ENCODE measurements at places on chromosomes 6 and 20.

GRCh38 chr6:15791448-15792181, 128.8 kb upstream of the DTNBP1 start:
- no peak for DNase-seq

DNA sequence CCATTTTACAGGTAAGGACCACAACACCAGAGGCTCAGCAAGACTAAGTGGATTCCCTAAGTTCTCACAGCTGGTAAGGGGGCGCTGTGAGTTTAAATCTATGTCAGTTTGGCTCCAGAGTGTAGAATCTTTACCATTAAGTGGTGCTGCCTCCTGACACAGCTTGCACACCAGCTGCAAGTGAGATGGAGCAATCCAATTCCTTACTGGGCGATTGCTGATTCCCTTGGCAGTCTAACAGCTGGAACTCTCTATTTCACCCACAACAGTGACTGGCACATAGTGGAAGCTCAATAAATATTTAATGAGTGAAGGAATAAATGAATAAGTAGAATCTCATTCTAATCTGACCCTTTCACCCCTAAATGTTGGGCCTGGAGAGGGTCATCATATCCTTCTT, 176.7 kb downstream of the CLIC5 start:
- no peak for DNase-seq

GRCh38 chr6:17530321-17530835, 69.7 kb upstream of the FAM8A1 start:
- no peak for DNase-seq

- no peak for DNase-seq
Observed at GRCh38 chr6:63263444-63263843, 52.2 kb downstream of the FKBP1C start.

GRCh38 chr20:53734006-53734688, 140.5 kb upstream of the ZNF217 start:
- no peak for DNase-seq

- DNase-seq: peak; percentile 18
Observed at GRCh38 chr6:27205375-27206278, 41.9 kb upstream of the PRSS16 start.

DNA sequence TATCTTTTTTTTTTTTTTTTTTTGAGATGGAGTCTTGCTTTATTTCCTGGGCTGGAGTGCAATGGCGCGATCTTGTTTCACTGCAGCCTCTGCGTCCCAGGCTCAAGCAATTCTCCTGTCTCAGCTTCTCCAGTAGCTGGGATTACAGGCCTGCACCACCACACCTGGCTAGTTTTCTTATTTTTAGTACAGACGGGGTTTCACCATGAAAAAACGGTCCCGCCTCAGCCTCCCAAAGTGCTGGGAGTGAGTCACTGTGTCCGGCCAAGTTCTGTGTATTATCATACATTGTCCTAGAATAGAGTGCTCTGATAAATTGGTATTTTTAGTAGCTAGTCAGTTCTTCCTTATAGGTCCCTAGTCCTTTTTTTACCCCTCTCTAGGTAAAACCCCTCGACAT, 2.8 kb downstream of the SNRPC start:
- DNase-seq: no peak

GRCh38 chr6:106529438-106529837, 99.9 kb downstream of the RTN4IP1 start:
- no peak for DNase-seq

- DNase-seq: no peak
Observed at GRCh38 chr20:52766645-52767435, 205.3 kb upstream of the TSHZ2 start.

- no peak for DNase-seq
Observed at GRCh38 chr6:157761926-157762325, 61.1 kb upstream of the SNX9 start.

DNA sequence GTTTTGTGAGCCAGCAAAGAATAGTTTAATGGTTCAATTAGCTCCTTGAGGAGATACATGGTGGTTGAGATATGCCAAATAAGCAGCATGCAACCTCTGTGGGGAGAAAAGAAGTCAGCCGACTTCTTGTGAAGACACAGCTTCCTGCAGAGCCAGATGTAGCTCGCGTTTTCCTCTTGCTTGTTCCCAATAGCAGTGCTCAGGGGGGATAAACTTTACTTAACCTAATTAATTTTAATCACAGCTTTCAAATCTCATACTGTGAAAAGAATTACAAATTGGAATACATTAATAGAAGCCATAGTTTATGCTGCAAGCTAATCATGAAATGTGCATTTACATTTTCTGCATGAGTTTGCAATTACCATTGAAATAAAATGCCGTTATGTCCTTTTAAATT, 106.2 kb downstream of the MAP3K7 start:
- no peak for DNase-seq
